ENCODE measurements at places on chromosomes 13 and 19. TPM values are rescaled to one million over a fixed set of nuclear protein-coding genes. Genes with fewer than 3 reads are reported as not detected.

GRCh38 chr13:23460309-23460708 is 26.8 kb upstream of the SACS start:
- no peak for DNase-seq

GRCh38 chr19:6590827-6591319 is at the start of gene CD70:
TSS of gene CD70 (minus strand) at chr19:6591150. CDS start at chr19:6591002, 148 bp downstream.
- DNase-seq: peak; percentile 60

DNA sequence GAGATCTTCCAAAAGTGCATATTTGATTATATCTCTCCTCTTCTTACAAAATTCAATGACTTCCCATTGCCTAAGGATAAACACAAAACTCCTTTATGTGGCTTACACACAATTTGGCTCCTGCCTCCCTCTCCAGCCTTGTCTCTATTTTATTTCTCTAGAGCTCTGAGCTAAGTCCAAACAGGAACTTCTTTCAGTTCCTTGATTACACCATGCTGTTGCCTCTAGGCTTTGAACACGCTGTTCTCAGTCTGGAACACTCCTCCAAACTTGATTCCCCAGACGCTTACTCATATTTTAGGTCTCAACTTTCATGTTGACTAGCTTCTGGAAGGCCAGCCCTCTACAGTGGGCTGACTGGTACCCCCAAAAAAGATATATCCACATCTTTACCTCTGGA is 258.5 kb downstream of the COG6 start:
- no peak for DNase-seq

- DNase-seq: no peak
Observed at GRCh38 chr13:101751488-101751887, 299.0 kb downstream of the ITGBL1 start.

APOC1 gene
- polyA plus RNA-seq: 15.4 TPM

DNA sequence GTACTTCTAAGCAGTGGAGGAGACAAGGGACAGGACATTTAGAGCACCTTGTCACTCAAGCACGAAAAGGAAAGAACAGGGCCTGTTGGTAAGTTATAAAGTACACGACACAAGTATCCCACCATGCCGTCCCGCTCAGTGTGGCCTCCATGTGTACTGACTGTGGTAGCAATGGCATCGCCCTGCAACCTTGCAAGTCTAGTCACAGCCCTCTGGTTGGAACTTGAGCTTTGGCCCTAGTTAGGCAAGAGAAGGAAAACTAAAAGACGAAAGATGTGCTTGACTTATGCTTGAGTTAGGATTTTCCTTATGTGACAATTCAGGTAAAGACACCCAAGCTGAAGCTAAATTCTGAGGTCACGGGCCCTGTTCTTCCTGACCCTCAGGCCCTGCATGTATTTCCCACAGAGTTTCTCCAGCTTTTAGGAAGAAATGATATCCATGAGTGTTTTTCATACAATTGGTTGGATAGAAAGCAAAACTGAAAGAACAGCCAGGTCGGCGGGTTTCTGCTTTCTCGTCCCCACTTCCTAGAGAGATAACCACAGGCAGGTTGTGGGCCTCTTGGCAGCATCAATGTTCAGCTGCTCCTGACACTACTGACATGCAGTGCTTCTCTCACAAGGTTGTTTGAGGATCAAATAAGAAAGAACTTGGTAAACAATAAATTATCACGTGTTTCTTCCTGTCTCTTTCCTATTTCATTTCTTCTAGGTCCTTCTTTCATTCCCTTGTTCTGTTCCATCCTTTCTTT is 216.2 kb downstream of the IRS2 start:
- DNase-seq: no peak

RXFP2 gene
- polyA plus RNA-seq: not detected
